IMR-90 (cell line): ENCODE measurements at places on chromosomes 1 and 21.

DNA sequence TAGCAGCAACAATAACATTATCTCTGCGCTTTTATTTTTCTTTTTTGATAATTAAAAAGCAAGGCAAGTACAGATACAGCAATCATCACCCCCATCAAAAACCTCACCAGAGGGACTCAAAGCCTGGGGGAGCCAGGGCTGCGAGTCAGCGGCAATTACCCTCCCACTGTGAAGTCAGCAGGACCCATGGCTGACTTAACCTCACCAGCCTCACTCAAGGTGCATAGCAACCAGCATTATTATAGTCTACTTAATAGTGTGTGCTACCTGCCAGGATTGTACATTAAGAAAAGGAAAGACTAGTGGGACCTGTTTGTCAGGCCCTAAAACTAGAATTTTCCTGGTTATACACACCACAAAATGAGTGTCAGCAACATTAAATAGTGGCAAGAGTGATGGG, 28.9 kb upstream of the SERBP1 start:
- no peak for DNase-seq

DNA sequence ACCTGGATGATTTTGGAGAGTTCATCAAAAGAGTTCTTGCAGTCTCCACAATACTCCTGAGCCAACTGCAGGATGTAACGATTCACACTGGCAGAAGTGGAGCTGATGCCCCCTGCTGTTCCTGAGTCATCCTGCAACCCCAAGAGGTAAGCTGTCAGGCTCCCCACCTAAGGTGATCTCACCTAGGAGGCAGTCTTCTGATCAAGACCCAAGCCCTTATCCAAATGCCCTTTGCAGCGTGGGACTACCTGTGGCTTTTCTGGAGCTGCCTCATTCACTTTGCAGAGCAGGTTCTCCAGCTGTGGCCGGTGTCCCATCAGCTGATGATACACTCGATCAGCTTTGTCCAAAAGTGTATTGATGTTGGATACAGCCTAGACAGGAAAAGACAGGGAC, 96.4 kb downstream of the UBR4 start:
- DNase-seq: peak; percentile 18

GRCh38 chr1:240280560-240281322, 189.1 kb downstream of the FMN2 start:
- peak; percentile 45 for DNase-seq

- DNase-seq: no peak
Observed at GRCh38 chr21:31667639-31668038, 8.1 kb downstream of the SOD1 start.

DNA sequence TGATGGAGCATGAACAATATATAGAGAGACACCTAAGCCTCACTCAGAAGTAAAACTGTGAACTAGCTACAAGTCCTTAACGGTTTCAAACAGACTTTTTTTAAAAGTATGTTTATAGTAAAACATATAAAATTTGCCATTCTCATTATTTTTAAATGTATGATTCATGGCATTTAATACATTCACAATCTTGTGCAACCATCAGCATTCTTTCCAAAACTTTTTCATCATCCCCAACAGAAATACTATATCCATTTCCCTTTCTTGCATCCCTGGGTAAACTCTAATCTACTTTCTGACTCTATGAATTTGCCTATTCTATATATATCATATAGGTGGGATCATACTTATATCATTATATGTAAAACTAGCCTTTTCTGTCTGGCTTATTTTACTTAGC, 25.5 kb downstream of the EVI5 start:
- DNase-seq: peak; percentile 61

DNA sequence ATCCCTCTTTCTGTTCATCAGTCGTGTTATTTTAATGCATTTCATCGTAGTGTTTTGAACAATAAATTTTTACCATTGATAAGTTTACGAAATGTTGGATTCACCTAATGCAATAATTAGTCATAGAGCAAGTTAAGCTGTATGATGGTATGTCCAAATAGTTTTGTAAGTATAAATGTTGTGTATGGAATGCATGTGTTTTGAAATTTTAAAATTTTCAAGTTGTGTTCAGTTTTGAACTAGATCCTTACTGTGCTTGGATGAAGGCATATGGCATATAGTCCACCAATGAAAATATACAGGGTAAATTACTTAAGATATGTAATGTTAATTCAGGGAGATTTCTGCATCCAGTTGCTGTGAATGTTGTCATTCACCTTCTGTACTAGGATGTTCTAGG, 2.3 kb downstream of the ZMYM4 start:
- no peak for DNase-seq

GRCh38 chr1:226491093-226491850, 57.3 kb upstream of the STUM start:
- DNase-seq: no peak

DNA sequence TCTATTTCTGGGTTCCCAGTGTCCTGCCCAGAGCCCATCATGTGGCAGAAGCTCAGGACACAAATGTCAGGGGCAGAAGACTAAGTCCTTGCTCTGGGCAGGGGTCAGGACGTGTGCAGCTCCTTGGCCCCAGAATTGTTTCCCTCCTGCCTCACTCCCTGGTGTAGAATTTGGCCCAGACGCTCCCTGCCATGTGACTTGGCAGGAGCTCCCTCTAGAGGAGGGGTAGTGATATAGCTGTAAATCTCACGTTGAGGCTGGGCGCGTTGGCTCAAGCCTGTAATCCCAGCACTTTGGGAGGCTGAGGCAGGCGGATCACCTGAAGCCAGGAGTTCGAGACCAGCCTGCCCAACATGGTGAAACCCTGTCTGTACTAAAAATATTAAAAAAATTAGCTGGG, 91.2 kb downstream of the UBIAD1 start:
- no peak for DNase-seq

DNA sequence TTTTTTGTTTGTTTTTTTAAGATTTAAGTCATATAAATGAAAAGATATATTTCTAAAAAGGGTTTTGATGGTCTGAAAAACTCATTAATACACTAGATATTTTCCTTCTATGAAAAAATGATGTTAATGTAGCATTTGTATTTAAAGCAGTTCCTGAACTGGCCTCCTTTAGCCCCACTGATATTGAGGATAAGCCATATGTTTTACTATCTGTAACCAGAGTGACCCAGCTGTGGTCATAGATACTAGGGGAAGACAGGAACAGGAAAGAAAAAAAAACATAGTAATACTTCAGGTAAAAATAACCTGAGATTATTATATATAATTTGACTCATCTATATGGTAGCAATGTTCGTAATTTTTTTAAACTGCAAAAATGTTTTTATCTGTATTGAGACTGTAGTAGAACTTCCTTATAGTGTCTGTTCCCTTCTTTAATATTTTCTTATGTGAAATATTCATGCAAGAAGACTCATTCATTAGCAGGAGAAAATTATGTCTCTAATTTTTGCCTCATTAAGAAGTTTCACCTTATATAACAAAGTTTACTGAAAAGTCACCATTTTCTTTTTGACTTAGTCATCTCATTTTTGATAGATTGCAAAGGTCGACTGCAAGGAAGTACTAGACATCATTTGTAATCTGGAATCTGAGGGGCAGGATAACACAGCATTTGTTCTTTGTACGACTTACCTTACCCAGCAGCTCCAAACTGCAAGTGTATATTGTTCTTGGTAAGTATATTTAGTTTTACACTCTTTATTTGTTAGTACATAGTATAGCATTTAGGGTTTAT, 25.6 kb upstream of the TMCO2 start:
- no peak for DNase-seq

GRCh38 chr1:30280572-30280971, 442.8 kb downstream of the MATN1 start:
- no peak for DNase-seq

- DNase-seq: peak; percentile 5
Observed at GRCh38 chr1:152926091-152926490, 17.7 kb downstream of the IVL start.

GRCh38 chr1:36773827-36774541, 260.3 kb downstream of the GRIK3 start:
- no peak for DNase-seq

- no peak for DNase-seq
Observed at GRCh38 chr1:17432412-17432811, 7.1 kb downstream of the RCC2 start.

DNA sequence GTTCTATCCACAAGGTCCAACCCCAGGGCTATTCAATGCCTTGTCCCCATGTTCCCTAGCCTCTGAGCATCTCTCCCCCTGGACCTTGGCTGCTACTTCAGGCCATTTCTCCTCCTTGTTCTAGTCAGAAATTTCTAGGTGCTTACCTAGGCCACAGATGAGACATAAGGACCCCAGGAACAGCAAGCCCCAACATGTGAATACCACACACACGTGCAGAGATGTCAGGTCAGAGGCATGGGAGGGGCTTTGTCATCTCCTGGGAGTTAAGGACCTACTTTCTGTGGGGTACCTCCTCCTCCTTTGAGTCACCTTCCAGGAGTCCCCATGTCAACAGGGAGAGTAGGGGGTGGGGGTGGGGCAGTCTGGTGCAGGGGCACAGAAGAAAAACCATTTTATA, 7.1 kb upstream of the RGS16 start:
- DNase-seq: no peak

DNA sequence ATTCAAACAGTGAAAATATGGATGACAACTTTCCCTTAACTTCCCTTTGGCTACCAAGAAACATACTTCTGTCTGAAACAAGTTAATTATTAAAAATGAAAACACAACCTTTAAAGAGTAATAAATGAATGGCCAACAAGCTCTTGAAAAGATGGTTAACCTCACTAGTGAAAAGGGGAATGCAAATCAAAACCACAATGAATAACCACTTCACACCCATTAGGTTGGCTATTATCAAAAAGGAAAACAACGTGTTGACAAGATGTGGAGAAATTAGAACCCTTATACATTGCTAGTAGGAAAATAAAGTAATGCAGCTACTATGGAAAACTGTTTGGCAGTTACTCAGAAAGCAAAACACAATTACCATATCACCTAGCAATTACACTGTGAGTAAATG, 14.1 kb downstream of the COP1 start:
- DNase-seq: no peak

DNA sequence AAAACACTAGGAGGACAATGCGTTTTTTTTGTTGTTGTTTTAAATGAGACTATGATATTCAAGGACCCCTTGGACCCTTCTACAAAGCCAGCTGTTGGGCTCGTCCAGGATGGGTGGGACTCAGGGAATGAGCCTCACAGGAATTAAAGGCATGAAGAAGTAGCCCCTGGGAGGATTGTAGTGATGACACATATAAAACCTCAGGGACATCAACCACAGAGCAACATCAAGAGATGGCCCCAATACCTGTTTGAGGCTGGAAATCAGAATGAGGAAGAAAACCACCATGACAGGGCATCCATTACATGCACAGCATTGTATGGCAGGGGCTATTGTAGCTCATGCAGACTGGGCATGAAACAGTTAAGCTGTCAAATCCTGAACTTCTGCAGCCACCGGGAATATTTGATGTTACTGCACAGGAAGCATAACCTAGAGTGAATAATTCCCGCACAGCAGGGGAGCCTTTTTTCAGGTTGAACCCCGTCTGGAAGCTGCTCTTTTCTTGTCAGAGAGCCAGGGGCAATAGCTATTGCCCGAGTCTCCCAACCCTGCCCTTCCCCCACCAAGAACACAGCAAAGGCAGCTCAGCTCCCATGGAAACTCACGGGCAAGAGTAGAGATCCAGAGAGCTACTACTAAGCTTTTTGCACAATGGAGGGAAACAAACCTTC, 140.2 kb upstream of the FGGY start:
- no peak for DNase-seq

- DNase-seq: no peak
Observed at GRCh38 chr21:45607909-45608295, 35.6 kb upstream of the PCBP3 start.

DNA sequence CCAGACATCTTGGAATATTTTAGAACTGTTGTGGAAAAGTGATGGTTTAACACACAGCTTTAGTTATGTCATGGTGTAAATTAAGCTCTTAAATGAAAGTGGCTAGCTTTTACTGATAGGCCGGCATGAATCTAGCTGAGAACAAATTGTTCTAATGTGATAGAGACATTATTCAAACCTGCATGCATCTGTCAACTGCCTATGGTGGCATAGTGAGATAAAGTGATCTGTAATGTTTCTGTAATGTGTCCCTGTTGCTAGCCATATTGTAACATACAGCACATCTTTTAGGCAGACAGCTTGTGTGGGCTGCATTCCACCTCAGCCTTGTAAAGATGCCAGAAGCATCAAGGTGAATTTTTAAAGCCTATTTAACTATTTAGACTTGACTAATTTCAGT, 16.0 kb downstream of the LRIG2 start:
- no peak for DNase-seq

- DNase-seq: peak; percentile 39
Observed at GRCh38 chr1:224525411-224526040, 90.6 kb upstream of the CNIH3 start.

DNA sequence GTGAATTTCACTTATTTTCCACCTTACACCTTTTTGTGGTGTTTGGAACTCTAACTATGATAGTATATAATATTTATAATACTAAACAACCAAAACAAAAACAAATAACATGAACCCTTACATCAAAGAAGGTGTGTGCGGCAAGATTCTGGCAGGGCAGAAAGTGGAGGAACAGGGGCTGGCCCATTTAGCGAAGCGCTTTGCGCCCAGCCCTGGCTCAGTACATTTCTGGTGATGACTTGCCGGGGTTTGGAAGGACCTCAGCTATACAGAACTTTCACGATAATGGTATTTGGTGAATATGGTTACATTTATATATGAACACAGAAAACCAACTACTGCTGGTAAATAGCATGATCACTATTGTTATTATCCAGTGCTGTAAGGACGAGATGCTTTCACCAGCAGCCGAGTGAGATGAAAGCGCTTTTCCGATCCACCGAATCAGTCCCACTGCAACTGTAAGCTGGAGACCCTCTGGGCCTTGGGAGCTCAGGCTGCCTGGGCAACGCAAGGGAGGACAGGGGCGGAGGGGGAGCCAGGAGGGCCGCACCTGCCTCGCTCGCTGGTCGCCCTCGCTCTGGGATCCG, 63.9 kb downstream of the CD247 start:
- no peak for DNase-seq

DNA sequence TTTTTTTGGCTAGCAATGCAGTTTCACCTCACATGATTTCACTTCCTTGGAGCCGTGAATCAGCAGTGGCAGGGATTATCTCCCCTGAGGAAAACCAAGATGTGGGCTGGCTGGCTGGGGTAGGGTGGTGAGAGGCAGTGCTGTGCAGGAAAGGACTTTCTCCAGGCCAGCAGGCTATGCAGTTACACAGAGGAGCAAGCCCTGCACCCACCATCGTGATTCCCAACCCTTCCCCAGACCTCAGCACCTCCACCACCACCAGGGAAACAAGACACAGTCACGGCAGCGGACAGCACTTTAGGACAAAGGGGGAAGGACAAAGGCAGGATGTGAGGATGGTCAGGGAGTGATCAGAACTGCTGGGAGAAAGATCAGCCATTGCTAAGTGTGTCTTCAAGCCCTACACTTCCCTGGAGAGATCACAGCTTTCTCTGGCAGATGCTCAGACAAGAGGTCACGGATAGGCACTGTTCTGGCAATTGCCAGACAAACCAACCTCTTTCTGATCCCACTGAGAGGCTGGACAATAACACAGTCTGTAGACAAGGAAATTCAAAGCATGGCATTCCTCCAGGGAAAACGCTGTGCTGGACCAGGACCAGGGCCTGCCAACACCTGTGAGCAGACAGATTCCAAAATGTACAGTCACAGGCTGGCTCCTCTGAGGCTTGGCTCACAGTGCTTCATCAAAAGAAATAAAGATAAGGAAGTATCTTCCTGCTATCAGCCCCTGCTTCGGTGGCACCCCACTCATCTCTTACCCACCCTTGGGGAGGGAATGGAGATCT, 509.4 kb downstream of the SMYD3 start:
- peak; percentile 61 for DNase-seq

- DNase-seq: peak; percentile 43
Observed at GRCh38 chr1:59669752-59670312, 144.9 kb upstream of the HOOK1 start.

- no peak for DNase-seq
Observed at GRCh38 chr1:177820213-177820612, 149.6 kb downstream of the SEC16B start.
